ENCODE measurements at places on chromosomes 4 and X. TPM values are rescaled to one million over a fixed set of nuclear protein-coding genes. Genes with fewer than 3 reads are reported as not detected.

DNA sequence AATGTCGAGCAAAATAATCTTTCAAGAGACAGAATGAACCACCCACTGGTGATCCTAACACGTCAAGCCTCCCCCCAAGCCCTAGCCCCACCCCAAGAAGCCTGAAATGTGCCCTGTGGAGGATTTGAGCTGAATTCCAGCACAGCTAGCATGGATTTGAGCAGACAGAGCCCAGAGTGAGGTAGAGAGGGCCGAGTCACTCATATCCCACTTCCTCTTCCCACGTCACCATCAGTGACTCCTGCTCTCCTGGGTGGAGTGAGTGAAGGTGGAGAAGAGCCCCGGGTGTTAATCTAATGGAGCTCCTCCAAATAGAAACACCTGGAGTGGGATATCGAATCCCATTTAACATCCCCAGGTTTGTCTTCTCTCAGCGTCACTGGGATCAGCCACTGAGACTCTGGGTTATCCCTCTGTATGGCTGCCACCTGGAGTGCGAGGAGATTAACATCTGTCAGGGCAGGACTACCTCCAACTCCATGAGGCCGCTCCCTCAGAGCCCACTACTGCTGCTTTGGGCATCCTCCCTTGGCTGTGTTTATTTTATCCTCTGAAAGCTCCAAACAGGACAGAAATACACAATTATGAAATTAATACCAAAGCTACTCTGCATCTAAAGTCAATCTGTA, 136.6 kb downstream of the NWD2 start:
- H3K4me1 ChIP-seq, result no peaks in the 10 kb centered on the region
- H3K4me3 ChIP-seq, result no peak overlapping the region
- H3K36me3 ChIP-seq, result no peaks in the 10 kb centered on the region
- H3K27me3 ChIP-seq, result peaks cover 9% of the 10 kb centered on the region
- no peak for DNase-seq
- H3K27ac ChIP-seq, result no peak overlapping the region

MAGEA8 gene
- total RNA-seq, result not detected

DNA sequence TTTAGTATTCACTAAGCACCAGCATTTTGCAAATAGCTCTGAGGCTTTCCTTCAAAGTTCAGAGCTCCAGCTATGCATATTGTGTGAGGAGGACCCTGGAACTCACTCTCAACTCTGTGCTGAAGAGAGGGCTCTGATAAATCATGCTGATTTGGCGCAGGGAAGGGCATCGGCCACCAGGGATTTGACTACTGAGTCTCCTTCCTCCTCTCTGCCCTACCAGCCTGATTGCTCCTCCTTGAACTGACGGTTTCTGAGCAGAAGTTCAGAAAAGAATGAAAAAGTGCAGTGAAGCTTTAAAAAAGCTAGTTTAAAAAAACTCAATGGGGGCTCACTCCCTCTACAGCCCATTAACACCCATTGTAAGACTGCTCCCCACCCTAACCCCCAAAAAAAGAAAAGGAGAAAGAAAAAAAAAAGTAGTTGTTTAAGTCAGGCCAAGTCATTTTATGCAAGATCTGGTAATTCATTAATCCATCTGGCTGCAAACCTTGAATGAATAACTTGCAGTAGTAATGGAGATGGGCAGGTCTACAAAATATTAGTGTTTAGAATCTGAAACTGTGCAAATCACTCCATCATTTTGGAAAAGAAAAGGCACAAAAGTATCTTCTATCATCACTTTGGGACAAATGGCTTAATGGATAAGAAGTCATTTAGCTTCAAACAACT, 13.3 kb downstream of the PPARGC1A start:
- no peak overlapping the region for H3K4me3 ChIP-seq
- no peak overlapping the region for H3K27ac ChIP-seq
- no peak for DNase-seq
- H3K4me1 ChIP-seq, result no peaks in the 10 kb centered on the region
- no peaks in the 10 kb centered on the region for H3K36me3 ChIP-seq

GRCh38 chr4:4408132-4408523, 21.2 kb downstream of the NSG1 start:
- no peak for DNase-seq
- no peak overlapping the region for H3K4me3 ChIP-seq
- H3K36me3 ChIP-seq, result no peaks in the 10 kb centered on the region
- no peak overlapping the region for H3K27ac ChIP-seq
- H3K4me1 ChIP-seq, result no peaks in the 10 kb centered on the region
